BE2C (cell line): ENCODE measurements at places on chromosomes 6 and 20.

- DNase-seq = peak; percentile 74
Measured at GRCh38 chr20:45300961-45301360, 5.7 kb upstream of the RBPJL start.

- DNase-seq = no peak
Measured at GRCh38 chr6:34555007-34555322, 1.2 kb downstream of the SPDEF start.

DNA sequence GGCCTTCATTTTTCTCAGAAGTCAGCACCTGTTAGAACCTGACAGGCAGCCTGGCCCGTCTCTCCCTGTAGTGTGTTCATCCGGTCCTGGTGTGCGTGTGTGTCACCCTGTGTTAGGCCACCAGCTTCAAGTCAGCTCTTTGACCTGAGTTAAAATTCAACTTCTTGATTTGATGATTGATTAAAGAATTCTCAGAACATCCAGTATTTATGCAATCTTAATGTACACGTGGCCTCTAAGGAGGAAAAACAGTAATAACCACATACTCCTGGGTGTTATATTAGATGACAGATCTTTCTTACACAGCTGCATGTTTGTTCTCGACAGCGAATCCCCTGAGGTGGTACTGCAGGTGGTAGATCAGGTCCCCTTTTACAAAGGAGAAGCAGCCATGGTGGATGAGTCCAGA lies 19.1 kb upstream of the TMEM217 start:
- DNase-seq = no peak

GRCh38 chr6:40011844-40012243 lies 77.6 kb upstream of the MOCS1 start:
- no peak for DNase-seq

- no peak for DNase-seq
Measured at GRCh38 chr6:37168811-37169495, 999 bp upstream of the PIM1 start.

GRCh38 chr6:114339706-114340105 lies 3.1 kb downstream of the HS3ST5 start:
- no peak for DNase-seq

GRCh38 chr20:49501917-49502316 lies 19.4 kb upstream of the KCNB1 start:
- peak; percentile 42 for DNase-seq

GRCh38 chr6:166411271-166411670 lies 28.5 kb upstream of the MPC1 start:
- DNase-seq = no peak

DNA sequence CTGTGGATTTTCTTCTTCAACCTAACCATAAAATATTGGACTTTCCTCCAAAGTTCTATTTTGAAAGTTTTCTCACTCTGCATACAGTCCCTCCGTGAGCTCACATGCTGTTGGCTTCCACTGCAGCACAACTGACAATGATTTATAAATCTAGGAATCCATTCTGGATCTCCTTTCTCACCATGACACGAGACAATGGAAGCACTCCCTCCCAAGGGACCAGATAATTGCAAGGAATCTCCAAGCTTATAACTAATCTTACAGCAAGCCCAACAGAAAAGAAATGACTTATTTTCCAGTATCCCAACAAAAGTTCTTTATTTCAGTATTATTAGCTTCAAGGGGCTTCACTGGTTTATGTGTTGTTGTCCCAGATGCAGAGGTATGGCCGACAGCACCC lies 729.0 kb downstream of the RFPL4B start:
- no peak for DNase-seq

DNA sequence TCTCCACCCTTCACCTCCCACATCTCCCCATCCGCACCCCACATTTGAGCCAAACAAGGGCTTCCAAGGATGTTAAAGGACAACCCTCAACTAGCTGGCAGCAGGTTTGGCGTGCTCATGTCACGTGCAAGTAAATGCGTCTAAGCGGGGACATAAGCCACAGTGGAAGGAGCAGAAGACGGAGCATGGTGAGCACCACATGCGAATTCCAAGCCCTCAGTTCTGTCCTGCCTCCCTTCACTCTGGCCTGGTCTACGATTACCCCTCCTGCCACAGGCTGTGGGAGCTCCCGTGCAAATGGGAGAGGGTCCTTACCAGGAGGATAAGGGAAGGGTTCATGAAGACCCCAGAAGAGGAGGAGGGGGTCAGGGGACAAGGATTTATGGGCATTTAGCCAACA lies 44.9 kb upstream of the STX16 start:
- DNase-seq = no peak

- DNase-seq = no peak
Measured at GRCh38 chr6:104710543-104711335, 149.0 kb downstream of the HACE1 start.

DNA sequence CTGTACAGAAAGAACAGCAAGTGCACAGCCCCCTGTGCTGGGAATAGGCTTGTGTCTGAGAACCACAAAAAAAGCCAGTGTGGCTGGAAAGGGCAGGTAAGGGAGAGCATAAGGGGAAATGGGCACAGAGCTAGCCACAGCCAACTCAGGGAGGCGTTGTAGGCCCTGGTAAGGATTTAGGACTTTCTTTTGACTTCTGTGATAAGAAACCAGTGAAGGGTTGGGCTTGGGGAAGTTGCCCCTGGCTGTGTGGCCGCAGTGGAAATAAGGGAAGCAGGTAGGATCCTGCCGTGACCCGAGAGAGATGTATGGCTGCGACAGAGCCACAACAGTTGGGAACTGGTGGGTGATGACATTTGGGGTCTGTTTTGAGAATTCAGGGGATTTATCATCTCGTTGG lies 30.0 kb upstream of the PHACTR2 start:
- no peak for DNase-seq

- no peak for DNase-seq
Measured at GRCh38 chr6:85118233-85118632, 331.6 kb upstream of the NT5E start.
